ENCODE measurements at places on chromosomes 11 and 22. TPM values are rescaled to one million over a fixed set of nuclear protein-coding genes. Genes with fewer than 3 reads are reported as not detected.

DNA sequence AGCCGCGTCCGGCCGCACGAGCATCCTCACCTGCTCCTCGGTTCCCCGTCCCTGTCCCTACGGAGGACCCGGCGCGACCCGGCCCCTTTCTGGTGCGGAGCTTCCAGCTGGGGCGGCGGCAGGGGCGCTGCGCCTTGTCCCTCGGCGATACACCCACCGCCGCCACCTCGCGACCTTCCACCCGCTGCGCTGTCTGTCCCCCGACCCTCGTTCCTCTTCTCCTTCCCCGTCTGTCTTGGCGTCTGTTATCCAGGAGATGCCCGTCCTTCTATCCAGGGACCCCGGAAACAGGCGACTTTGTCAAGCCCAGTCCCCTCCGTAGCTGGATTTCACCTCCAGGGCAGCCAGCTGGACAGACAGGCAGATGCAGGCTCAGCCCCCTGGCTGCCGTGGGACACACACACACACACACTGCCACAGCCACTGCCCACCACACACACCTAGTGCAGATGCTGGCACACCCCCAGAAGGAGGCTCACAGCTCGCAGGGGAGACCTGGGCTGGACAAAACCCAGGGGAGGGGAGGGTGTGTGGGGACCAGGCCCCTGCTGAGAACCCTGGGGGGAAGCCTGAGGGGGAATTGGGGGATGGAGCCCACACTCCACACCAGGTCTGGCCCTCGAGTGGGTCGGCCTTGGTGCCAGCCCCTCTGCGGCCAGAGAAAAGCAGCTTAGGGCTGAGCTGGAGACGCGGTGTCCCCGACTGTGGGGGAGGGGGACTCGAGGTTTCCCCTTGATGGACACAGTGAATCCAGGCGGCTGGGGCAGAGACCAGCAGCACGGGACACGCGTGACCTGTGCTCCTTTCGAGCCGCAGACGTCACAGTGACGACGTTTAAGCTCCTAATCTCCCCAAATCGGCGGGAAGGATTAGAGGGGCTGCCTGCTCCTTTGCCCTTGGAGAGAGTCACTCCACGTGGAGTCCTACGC, 788 bp downstream of the DRD4 start:
- DNase-seq = no peak

Gene MCAM
- 139 TPM for total RNA-seq

- no peak for DNase-seq
Measured at GRCh38 chr22:49812838-49813237, 14.8 kb downstream of the BRD1 start.

DNA sequence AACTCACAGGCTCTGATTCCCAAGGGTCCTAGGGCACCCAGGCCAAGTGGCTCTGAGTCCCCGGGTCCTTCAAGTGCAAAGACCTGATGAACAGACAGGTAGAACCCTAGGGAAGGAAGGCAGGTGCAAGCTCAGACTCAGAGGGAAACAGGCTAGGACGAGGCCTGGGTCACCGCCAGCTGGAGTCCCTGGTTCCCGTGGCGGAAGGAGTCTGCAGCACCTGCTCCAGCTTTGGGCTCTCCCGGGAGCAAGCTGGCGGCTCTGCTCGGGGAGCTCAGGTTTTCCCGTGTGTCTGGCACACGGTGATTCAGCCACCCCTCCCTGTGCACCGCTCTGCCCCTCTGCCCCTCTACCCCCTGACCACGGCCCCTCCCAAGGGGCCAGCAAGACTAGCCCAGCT, 59.8 kb downstream of the WNT7B start:
- DNase-seq = no peak

Gene OR2AG1
- not detected for total RNA-seq

Gene TRPM5
- not detected for total RNA-seq

DNA sequence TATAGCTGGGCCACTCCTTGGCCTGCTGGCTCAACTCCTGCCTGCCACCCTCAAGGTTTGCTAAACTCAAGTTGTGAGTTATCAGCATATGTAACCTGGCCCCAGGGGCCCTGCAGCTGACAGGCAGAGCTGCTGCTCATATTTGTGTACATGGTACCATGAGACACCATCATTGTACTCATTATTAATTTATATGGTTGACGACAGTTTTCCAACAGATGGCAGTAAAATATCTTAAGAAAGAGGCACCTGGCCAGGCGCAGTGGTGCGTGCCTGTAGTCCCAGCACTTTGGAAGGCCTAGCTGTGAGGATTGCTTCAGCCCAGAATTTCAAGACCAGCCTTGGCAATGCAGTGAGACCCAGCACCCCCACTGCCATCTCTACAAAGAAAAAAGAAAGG, 11.4 kb upstream of the DENND5A start:
- no peak for DNase-seq

Gene CABP7
- total RNA-seq = not detected

- peak; percentile 29 for DNase-seq
Measured at GRCh38 chr11:68149417-68149816, 28.2 kb upstream of the CHKA start.

DNA sequence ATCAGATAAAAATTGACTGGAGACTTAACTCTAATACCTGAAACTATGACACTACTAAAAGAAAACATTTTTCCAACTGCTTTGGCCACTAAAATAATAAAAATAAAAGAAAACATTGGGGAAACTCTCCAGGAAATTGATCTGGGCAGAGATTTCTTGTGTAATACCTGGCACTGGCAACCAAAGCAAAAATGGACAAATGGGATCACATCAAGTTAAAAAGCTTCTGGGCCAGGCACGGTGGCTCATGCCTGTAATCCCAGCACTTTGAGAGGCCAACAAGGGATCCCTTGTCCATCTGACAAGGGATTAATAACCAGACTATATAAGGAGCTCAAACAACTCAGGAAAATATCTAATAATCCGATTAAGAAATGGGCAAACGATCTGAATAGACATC, 64.6 kb upstream of the RAB1B start:
- DNase-seq = no peak

DNA sequence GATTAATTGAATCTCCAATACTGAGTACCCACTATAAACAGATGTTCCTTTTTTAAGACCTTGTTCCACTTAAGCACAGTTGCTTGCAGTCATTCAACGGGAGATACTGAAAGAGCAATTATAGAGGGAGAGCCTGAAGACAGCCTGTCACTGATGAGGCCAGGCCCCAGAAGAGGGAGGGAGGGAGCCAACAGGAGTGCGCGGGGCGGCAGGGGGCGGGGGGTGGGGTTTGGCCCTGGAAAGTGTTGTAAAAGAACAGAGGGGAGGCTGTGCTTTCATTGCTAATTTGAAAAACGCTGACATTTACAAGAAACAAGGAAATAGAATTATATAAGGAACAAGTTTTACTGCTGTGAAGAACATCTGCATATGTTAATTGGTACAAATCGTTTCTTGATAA, 53.1 kb downstream of the MAP6 start:
- DNase-seq = no peak

Gene MMP12
- total RNA-seq = not detected

DNA sequence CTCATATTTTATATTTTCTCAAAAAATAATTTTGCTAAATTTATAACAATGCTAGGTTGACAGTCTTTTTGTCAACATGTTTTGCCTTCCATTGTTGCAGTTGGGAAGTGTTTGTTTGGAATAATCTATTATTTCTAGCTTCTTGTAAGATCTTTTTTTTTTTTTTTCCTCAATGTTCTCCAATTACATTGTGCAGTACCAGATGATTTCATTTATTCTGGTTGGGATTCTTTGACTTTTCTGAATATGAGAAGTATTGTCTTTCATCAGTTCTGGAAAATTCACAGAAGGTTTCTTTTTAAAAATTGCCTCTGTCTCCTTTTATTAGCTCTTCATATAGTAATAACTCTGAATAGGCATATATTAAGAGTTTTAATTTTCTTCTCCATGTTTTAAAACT, 245.4 kb downstream of the DYNC2H1 start:
- no peak for DNase-seq

Gene NPTXR
- 1.0 TPM for total RNA-seq

DNA sequence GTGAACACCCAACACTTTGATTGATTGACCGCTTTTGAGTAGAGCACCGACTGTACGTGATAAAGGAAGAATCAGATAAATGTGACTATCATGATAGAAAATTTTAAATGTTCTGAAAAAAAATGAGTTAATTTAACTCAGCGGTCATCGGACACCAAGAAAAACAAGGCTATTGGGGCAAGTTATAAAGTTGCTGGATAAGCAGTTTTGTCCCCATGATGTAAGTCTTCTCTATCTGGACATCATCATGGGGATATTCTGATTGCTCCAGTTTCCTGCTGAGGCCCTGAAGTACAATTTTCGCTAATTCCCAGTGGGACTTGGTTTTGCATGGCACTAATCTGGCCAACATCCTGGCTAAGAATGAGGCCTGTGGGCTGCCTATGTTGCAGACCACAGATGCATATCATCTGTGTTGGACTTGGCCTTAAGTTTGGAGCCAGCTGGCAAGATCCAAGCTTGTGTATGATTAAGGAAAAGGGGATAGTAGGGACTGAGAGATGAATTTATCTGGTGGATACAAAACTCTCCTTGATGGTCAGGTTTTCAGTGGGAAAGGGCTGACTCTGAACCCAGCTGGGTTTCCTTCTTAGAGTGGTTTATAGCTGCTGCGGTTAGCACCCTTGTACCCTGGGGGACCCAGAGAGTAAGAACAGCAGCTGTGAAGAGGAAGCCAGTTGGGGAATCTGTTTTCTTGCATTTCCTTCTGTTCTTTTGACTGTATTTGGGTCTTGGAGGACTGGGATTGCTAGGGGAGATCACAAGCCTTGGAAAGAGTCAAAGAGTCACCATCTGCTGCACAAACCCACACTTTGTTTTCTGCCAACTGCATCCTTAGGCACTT, 118.3 kb downstream of the SEZ6L start:
- no peak for DNase-seq

Gene PIH1D2
- 2.6 TPM for total RNA-seq

DNA sequence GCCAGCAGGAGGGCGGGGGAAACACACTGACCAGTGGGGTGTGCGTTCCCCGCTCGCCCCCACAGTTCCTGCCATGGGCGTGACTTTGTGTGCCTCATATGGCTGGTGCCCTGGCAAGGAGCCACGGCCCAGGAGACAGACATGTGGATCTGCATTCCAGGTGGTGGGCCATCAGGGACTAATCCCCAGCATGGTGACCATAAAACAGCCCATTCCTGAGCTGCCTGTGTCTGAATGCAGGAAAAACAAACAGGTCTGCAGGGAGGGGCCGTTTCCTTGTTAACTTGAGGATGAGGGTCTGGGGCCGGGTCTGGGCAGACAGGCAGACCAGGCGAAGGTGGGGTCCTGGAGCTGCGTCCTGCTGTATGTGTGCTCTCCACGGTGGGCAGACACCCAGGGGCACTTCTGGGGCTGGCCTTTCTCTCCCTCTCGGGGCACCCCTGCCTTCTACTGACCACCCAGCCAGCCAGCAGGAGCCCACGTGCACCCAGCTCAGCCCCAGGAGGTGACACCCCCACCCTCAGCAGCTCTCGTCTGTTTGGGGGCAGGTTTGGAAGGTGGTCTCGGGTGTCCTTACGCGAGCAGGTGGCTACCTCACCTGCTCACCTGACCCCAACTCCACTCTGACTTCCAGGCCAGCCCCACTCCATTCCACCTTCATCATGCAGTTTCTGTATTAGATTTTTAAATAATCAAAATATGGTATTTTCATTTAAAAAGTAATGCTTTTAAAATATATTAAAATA, 120.3 kb downstream of the KCNQ1OT1 start:
- peak; percentile 63 for DNase-seq

GRCh38 chr11:34988294-34989255, 72.2 kb downstream of the PDHX start:
- no peak for DNase-seq

Gene FAM181B
- total RNA-seq = 0.42 TPM

Gene OR5A1
- not detected for total RNA-seq

GRCh38 chr11:116577273-116577672, 195.5 kb downstream of the BUD13 start:
- DNase-seq = no peak

- no peak for DNase-seq
Measured at GRCh38 chr11:75815345-75816168, 547 bp downstream of the UVRAG start.

DNA sequence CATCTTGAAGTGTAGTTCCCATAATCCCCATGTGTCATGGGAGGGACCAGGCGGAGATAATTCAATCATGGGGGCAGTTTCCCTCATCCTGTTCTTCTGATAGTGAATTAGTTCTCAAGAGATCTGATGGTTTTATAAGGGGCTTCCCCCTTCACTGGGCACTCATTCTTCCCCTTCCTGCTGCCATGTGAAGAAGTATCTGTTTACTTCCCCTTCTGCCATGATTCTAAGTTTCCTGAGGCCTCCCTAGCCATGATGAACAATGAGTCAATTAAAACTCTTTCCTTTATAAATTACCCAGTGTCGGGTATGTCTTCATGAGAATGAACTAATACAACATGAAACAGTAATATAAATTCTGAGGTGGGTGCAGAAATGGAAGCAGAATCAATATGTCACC, 12.1 kb upstream of the SPTBN2 start:
- DNase-seq = no peak

- no peak for DNase-seq
Measured at GRCh38 chr11:95066716-95067038, at the start of gene SRSF8. Gene SRSF8 (plus strand): TSS chr11:95066919. CDS start chr11:95067227, 308 bp downstream.

Gene FXYD6
- 15.9 TPM for total RNA-seq

- DNase-seq = no peak
Measured at GRCh38 chr22:17388235-17388634, 19.0 kb downstream of the CECR2 start.

DNA sequence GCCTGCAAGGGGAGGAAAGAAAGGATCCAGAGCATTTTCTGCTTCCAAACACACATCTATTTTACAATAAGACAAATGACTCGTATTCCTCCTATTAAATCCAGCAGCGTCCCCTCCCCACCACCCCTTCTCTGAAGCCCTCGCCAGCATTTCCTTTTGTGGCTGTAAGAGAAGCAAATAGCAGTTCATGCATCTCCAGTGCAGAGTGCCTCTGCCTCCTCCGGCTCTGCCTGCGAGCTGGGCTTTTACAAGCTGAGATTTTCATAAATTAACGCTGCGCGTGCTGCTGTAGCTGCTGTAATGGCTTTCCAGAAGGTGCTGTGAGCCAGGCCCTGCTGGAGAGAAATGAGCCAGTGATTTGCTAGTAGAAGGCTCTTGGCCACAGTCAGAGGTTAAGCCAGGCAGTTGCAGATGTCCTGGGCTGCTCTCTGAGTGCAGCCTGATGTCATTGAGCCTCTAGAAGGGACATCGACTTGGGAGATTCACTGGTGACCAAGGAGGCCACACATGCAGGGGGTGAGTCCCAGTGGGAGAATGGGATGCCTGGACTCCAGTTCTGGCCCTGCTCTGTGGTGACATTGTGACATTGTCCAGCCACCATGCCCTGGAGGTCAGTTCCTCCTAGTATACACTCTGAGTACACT, 134.5 kb upstream of the NAV2 start:
- DNase-seq = no peak

Gene MEN1
- 34.5 TPM for total RNA-seq

Gene MAPK12
- total RNA-seq = 5.7 TPM

Gene SNX32
- total RNA-seq = 1.1 TPM

DNA sequence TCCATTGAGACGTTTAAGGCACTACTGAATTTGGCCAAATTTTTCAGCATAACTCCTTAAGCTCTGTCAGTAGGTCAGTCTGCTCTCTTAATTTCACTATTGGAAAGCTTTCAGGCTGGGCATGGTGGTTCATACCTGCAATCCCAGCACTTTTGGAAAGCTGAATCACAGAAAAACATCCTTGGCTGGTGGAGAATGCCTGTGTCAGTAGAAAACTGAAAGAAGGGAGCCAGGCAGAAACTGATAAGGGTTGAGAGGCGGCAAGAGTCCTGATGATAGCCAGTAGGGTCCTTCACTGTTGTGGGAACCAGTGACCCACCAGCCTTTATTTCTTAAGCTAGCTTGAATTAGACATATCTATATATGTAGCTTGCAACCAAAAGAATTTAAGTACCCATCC, 22.6 kb downstream of the NEU3 start:
- no peak for DNase-seq

GRCh38 chr11:74085542-74085892, 76.6 kb upstream of the UCP3 start:
- no peak for DNase-seq

GRCh38 chr11:86938900-86939880, 16.0 kb downstream of the FZD4 start:
- DNase-seq = no peak

Measured in suprapubic skin (tissue), 4 donors.